ENCODE measurements at places on chromosomes 12 and 14.

- DNase-seq = no peak
These were observed 20.6 kb upstream of the RIN3 start for GRCh38 chr14:92493024-92493423.

- peak; percentile 4 for DNase-seq
These were observed 5.9 kb downstream of the SDR9C7 start for GRCh38 chr12:56928262-56928661.

DNA sequence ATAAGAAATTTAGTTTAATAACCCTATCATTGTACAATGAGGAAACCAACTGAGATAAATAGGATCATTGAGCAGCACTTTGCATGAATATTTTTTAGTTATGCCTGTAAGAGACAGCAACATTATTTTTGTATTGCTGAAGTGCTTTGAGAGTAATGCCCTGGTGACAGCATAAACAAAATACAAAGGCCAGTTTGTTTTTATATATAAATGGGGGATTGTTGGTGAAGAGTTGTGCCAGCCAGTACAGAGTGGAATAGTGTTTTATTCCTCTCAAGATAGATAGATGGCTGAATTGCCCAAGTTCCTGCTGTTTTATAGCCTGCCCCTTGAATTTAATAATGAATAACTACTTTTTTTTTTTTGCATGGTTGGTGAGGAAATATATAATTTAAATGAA is 101.8 kb downstream of the CNTN1 start:
- no peak for DNase-seq

DNA sequence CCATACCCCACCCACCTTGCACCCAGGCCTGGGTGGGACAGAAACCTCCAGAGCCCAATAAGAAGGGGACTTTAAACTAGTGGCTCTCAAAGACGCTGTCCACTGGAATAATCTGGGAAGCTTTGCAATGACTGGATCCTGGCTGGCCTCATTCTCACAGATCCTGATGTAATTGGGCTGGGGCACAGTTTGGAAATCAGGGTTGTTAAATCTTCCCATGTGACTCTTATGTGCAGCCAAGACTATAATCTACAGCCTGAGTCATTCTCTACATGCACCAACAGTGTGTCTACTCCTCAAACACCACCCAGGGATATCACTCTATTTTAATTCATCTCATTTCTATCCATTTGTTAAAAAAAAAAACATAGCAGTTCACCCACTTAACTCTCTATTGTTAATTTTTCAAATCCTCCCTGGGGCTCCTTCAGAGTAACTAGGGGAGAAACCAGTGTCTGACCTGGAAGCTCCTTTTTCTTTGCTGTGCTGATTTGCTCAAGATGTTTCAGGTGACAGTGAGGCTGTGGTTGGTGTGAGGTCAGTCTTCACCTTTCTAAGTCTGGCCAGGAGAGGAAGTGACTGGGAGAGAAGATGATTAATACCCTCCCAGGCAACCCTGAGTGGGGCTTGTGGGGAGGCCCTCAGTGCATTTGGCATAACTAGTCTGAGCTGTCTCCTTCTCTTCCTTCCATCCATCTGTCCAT is 211.6 kb upstream of the SFSWAP start:
- no peak for DNase-seq

DNA sequence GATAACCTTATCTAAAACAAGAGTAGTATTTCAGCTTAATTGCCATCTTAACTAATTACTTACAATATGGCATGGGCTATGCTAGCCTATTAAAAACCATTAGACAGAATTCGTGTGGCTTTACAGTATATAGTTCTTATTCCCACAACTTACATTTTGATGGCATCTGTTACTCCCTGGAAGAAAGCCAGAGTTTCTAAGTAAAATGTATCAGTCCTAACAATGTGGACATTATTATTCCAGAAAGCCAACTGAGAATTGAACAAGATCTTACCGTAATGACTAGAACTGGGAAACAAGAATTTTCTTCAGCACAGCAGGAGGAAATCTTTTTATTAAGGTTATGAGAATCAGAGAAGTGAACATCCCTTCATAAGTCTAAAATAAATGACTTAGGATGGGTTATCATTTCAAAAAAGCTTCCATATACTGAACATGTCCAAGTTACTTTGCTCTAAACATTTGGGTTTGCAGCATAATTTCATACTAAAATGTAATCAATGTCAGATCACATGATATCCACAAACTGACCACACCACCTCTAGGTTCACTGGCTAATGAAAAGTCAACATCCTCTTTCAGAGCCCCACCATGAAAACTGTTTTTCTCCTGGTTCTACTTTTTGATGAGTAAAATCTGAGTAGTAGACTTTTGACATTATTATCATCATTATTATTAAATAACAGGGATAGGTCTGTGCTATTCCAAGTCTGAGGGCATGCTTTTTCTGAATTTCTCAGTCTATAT is 179.7 kb downstream of the SSPN start:
- no peak for DNase-seq

DNA sequence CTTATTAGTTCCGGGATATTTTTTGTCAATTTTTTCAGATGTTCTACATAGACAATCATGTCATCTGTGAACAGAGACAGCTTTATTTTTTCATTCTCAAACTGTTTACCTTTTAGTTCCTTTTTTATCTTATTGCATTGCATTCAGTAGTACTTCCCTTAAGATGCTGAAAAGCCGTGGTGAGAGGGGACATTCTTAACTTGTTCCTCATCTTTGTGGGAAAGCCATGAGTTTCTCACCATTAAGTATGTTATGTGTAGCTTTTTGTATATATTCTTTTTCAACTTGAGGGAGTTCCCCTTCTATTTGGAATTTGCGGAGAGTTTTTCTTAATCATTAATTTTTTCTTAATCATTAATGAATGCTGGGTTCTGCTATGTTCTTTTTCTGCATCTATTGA is 1727.1 kb upstream of the SEL1L start:
- no peak for DNase-seq

DNA sequence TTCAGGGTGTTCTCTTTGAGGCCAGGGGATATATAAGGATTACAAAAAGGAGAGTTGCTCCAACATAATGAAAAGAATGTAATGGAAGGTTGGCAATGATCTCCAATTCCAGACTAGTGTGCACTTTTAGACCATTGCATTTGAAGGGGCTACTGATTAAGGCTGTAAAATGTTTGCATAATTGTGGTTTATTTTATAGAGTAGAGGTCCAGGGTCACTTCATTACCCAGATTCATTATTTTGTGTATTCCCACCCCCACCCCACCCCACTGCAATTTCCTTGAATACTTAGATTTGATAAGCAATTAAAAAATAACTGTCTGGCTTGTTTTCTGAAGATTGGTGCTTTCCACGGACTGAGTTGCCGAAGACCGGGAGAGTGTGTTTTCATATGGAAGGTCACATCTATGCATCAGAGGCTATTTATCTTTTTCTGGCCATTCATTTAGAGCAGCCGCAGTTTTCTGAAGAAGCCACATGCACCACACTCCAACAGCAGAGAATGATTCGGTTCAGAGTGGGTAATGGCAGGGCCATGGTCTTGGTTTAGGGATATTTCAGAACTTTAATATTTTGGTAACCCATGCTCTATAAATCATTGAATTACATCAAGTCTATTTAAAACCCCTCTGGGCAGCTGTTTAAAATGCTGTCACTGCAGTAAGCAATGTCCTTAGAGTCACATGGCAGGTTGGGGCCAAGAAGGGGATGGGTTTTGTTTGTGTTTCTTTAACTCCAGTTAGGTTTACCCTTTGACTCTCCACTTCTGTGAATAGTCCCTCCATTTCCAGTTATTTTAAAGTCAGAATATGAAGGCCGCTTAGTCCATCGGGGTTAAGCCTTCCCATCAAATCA is 94.6 kb downstream of the TMEM30B start:
- DNase-seq = no peak

GRCh38 chr12:124713436-124714082 is 146.1 kb upstream of the NCOR2 start:
- DNase-seq = peak; percentile 63

- no peak for DNase-seq
These were observed 9.9 kb upstream of the GYS2 start for GRCh38 chr12:21614506-21614905.

DNA sequence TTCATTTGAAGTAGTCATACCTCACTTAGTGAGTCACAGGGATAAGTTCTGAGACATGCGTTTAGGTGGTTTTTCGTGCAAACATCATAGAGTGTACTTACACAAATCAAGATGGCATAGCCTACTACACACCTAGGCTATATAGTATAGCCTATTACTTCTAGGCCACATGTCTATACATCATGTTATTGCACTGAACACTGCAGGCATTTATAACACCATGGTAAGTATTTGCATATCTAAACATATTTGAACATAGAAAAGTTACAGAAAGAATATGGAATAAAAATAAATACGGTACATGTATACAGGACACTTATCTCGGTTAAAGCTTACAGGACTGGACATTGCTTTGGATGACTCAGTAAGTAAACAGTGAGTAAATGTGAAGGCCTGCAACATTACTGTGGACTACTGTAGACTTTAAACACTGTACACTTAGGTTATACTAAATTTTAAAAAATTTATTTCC is 670.6 kb downstream of the SLC16A7 start:
- DNase-seq = peak; percentile 21

- no peak for DNase-seq
These were observed 232.4 kb upstream of the FKBP4 start for GRCh38 chr12:2562400-2562799.

- DNase-seq = no peak
These were observed 333.4 kb upstream of the TBX3 start for GRCh38 chr12:115017346-115017745.

DNA sequence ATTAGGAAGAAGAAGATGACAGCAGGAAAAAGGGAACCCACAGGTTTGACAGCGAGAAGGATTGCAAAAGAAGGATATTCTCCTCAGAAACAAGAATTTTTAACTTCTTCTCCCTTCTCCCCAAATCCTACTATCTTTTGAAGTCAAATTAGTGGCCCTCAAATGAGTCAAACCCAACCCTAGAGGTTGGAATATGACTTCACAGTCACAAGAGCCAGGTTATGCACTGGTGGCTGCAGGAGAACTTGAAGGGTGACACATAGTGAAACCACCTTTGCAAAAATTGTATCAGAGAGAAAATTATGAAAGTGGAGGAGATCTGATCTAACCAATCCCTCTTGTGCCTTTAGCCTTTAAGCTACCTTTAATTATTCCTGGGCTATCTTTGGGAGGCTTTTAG is 386.2 kb upstream of the CCDC196 start:
- DNase-seq = no peak

GRCh38 chr14:79161571-79161970 is 991.4 kb downstream of the NRXN3 start:
- no peak for DNase-seq

- no peak for DNase-seq
These were observed 113.2 kb downstream of the ERC1 start for GRCh38 chr12:1104088-1104800.

- no peak for DNase-seq
These were observed 41.0 kb upstream of the COL2A1 start for GRCh38 chr12:48045061-48045846.

- peak; percentile 60 for DNase-seq
These were observed 10.0 kb downstream of the TUBA1B start for GRCh38 chr12:49121047-49121696.

DNA sequence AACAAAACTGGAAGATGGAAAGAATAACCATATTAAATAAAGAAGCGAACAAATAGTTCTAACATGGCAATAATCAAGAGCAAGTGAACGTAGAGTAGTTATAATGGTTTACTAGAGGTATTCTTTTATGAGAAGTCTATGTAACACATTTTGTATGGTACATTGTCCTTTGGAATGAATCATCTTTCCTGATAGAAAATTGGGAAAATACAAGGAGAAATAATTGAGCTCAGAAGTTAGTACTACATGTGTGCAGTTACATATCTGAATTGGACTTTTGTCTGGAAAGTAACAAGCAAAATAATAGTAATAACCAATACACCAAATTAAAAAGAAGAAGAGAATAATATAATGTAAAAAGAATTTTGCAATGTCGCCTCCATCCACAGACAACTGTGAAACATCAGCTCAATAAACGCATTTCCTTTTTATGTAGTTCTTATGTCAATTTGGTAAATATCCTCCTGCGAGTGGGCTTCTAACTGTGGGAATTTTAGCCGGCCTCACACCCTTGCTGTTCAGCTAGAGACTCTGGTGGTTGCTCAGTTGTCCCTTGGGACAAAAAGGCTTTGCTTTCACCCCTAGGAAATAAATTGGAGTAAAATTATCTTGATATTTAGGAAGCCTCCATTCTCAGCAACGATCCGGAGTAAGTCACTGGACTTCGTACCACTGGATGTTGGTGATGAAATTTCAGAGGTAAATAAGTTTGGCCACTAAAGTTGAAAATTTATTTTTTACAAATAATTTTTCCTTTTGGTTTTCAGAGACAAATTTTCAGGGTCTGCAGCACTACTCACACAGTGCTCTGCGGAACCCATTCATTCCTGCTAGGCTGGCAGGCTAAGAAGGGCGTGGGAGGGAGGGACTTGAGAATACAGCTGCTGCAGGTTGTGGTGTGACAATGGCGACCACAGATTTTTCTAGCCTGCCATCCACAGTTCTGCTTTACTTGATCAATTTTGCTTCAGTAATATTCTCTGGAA is 1.1 kb upstream of the TUBA1A start:
- no peak for DNase-seq

DNA sequence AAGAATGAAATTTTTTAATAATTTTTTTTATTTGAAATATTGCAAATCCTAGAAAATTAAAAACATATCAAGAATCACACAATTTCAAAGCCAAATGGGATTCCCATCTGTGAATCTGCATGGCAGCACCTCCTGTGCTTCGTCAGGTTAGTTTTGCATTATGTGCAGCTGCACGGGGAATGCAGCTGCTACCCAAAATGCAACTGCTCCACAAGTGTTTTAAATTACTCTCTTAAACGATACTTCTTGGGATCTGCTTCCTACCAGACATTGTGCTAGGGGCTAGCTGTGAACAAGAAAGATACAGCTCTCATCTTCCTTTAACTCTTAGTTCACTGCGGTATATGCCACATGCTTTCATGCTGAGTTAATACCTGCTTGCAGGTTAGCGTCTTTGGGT is 154.2 kb downstream of the CRADD start:
- no peak for DNase-seq

DNA sequence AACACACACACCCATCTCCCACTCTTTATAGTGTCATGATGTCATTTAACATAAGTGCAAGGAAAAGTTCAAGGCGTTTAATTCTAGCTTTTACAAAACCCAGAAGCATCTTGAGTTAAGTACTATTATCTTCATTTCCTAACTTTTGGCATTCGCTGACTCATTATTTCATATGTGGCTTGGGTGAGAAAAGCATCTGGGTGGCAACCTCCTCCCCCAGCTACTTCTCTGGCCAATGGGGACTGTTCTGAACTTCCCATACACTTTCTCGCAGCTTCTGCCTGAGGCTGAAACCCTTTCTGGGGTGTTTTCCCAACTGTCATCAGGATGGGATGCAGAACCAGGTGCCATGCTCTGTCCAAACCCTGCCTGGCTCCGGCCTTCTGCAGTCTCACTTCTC is 2.8 kb upstream of the MARK3 start:
- DNase-seq = no peak

DNA sequence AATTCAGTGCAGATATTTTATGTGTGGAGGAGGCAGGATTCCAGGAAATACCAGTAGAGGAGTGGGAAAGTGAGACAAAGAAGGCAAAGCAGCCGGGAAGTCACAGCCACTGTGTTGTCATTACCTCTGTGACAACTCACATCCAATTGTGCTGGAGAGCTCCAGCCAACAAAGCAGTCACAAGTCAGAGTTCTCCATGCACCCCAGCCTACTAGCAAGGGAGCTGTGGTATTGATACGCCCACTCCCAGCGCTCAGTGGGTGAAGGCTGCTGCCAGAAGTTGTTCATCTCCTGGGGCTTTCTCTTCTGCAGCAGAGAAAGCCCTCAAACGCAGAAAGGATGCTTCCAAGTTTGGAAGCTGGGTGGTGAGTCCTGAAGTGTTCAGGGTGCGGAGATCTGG is 93.9 kb downstream of the DICER1 start:
- no peak for DNase-seq

GRCh38 chr12:54306925-54307741 is 6.3 kb upstream of the NFE2 start:
- peak; percentile 51 for DNase-seq
